ENCODE measurements at places on chromosomes 3 and 15.

GRCh38 chr15:36778531-36778930, 199.1 kb downstream of the CDIN1 start:
- no peak for DNase-seq

GRCh38 chr3:184171562-184171961, 3.1 kb upstream of the AP2M1 start:
- no peak for DNase-seq

- no peak for DNase-seq
Measured at GRCh38 chr15:78255421-78256043, 8.8 kb upstream of the DNAJA4 start.

- no peak for DNase-seq
Measured at GRCh38 chr3:31370681-31371080, 162.0 kb upstream of the STT3B start.

DNA sequence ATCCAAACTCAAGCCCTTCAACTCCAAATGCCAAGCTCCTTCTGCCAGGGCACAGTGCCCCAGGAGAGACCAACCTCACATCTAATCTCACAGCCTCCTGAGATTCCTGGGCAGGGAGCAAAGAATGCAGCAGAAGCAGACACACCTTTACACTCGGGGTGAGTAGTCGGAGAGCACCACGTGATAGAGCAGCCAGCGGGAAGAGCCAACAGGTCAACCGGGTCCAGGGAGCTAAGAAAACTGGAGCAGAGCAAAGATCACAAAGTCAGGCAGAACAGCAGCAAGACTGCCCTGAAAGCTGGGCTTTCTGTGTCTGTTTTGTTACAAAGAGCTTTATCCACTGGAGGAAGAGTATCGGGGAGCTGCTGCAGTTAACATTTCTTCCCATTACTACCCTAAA, 4.2 kb downstream of the B3GALNT1 start:
- DNase-seq, result no peak

GRCh38 chr3:72097053-72097452, 312.1 kb upstream of the PROK2 start:
- DNase-seq, result no peak

Data from stimulated activated CD8-positive, alpha-beta memory T cell treated with anti-CD3 and anti-CD28 coated beads, Interleukin-12 subunit alpha, Interleukin-12 subunit beta, amount 100 ng/mL, for 1 hour (primary cell).